ENCODE measurements at places on chromosomes 1 and 21.

DNA sequence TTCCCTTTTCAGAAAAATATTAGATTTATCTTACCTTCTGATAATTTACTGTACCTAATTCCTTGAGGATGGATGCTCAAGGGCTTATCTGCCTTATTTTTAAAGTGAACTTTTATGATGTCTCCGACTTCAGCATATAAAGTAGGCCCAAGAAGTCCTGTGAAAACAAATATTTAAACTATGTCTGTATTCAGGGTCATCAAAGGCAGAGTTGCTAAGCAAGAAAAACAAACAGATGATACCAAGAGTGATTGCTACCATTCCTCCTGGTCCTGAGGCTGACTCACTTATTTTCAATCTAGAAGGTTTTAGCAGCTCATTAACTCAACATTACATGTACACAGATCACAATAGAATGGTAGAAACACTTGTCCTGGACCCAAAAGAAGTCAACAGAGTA, 14.1 kb downstream of the F5 start:
- DNase-seq: no peak

- DNase-seq: no peak
These were observed 8.6 kb downstream of the UBE2U start for GRCh38 chr1:64212031-64212430.

GRCh38 chr1:70264839-70265238, 43.7 kb downstream of the SRSF11 start:
- DNase-seq: no peak

DNA sequence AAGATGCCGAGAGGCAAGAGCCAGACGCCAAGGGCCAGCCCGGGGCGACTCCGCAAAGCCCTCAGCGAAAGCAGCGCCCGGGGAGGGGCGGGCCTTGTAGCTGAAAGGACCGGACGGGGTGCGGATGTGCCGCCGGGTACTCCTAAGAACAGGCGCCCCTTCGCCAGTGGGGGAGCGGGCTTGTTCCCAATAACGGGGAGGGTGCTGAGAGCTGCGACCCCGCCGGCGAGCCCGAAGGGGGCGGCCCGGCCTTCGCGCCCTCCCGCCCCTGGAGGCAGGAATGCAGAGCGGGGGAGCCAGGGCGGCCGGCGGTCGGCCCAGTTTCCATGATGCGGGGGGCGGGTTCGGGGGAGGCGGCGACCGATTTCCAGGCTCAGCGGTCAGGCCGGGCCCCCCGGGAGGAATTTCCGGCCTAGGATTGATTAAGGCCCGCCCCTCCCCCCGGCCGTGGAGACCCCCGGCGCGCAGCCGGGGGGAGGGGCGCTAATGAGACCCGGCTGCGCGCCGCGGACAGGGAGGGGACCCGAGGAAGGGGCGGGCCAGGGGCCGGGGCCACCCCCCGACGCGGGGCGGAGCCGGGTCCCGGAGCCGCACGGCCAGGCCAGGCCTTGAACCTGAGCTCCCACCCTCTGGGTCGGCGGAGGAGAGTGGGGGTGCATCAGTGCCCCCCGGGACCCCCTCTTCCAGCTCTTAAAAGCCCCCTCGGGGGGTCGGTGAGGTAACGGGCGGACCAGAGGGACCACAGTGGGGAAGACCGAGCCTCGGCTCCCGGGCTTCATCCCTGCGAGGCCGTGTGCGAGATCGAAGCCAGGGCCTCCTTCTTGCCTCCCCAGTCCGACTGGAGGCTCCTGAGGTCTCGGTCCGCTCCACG, 898 bp upstream of the TMEM200B start:
- peak; percentile 57 for DNase-seq

- no peak for DNase-seq
These were observed 16.2 kb upstream of the COL18A1 start for GRCh38 chr21:45388611-45389296.

DNA sequence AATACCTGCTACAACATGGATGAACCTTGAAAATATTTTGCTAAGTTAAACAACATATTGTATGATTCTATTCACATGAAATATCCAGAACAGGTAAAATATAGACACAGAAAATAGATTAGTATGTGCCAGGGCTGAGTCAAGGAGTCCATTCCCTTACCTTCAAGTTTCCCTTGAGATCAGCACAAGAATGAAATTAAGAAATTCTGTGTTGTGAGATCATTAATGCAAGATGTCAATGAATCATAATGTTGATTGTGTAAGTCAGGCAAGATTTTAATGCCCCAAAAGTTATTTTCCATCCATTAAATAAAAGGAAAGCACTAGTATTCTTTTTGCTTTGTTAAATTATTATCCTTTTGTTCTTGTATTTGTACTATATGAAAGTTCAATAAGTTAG, 139.4 kb downstream of the MRPL39 start:
- no peak for DNase-seq

GRCh38 chr1:110746644-110747259, 72.0 kb upstream of the KCNA3 start:
- DNase-seq: no peak

- no peak for DNase-seq
These were observed 83.4 kb downstream of the ASH1L start for GRCh38 chr1:155479205-155479604.

- DNase-seq: no peak
These were observed 20.1 kb downstream of the ADCY10 start for GRCh38 chr1:167893798-167894197.

DNA sequence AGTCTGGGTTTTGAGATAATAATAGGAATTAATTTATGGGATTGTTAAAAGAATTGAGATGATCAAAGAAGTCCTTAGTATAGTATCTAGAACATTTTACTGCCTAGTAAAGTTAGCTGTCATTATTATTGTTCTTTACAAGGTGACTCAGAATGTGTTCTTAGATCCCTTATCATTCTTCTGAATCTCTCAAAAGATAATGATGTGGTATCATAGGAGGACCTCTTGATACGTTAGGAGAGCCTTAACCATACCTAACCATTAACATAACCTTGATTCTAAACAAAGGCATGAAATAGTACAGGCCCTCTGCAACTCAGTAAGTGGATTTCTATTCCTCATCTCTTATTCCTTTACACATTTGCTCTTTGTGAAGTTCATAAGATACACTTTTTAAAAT, 246.6 kb upstream of the CACYBP start:
- no peak for DNase-seq

Measured in breast epithelium (tissue), 4 donors.